NCI-H526 (cell line): ENCODE measurements at places on chromosomes 11 and 22.

GRCh38 chr11:119874660-119875238 lies 145.7 kb upstream of the NECTIN1 start:
- peak; percentile 57 for DNase-seq

DNA sequence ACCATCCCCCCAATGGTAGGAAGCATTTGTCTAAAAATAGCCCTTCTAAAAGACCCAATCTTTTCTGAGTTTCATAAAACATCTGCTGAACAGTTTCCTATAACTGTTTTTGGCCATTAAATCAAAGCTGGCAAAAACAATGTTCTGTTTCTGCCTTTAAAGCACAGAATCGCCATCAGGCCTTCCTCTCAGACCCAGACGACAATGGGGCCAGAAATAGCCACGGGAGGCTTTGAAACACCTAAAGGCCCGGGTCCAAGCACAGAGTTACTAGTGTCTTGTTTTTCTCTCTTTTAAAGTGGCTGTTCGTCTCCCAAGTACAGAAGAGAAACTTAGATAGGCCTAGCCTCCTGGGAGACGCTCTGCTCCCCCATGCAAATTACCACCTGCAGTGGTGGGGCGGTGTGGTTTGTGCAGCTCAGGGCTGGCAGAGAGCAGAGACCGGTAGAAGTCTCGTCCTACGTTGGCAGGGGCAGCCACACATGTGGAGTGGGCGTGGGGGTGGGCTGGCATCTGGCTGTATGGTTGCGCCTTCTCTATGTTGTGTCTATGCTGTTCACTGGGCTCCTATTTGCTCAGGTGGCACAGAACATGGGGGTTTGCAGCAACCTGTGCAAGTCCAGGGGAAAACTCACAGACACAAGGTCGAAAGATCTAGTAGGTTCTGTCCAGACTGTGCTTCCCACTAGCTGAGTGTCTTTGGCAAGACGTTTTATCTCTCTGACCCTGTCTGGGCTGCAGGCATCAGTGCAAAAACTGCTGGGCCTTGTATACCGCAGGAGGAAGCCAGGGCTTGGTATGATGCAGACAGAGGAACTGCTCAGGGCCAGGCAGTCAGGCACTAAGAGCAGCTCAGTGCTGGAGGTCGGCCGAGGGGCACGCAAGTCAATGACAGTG lies 23.6 kb upstream of the ETS1 start:
- DNase-seq, result peak; percentile 95

- no peak for DNase-seq
Measured at GRCh38 chr22:33539902-33540751, 380.1 kb downstream of the LARGE1 start.

DNA sequence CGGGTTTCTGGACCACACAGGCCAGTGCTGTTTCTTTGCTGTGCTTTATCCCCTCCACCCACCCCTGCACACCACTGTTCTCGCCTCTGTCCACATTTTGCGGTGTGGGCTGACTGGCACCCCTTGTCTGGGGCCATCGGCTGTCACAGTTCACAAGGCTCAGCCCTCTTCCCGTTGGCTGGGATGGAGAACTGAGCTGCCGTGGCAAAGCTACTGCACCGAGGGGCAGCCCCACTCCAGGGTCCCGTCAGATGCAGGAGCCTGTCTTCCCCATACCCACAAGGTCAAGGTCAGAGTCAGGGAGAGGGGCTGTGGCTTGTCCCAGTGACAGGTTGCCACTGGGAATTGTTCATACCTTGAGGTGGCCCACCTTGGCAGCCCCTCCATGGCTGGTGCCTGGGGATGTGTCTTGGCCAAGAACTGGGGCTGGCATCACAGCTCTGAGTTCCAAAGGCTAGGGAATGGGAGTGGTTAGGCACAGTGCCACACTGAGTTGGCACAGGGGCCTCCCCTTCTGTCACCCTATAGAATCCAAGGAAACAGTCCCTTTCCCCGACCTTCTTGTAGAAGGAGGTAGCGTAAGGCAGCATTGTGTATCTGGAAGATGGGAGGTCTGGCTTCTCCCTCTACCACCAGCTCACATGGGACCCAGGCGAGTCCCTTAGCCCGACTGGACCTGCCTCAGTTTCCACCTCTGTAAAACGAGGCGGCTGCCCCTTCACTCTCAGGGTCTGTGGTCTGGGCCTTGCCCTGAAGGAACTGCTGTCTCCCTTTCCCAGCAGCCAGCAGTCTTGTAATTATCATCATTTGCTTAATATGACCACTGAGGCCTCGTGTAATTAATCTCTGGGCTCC lies 3.4 kb downstream of the GRK2 start:
- DNase-seq, result no peak

GRCh38 chr11:18791207-18791968 lies at the start of gene PTPN5:
Gene PTPN5 (minus strand): TSS chr11:18791798. CDS start chr11:18771958, 19,840 bp downstream.
- peak; percentile 51 for DNase-seq

DNA sequence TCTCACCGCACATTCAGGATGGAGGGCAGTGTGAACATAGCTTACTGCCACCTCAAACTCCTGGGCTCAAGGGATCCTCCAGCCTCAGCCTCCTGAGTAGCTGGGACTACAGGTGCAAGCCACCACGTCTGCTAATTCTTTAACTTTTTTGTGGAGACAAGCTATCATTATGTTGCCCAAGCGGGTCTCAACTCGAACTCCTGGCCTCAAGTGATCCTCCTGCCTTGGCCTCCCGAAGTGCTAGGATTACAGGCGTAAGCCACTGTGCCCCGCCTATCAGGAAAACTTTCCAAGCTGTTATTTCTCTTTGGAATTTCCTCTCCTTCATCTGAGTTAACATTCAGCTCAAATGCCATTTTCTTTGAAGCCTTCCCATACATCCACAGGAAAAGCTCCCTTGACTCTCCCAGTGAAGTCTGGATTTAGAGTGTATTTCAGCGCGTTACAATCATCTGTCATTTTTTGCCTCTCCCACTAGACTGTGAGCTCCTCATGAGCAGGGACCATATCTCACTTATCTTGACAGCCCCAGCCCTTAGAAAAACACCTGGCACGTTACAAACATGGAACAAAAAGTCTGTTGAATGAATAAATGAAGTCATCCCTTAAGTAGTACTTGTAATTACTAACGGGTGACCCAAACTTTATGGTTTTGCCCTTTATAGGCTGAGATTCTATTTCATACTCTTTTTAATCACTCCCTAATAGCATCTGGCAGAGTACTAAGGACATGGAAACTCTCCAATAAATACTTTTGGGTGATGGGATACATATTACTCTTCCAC lies 2.2 kb downstream of the MRTFA start:
- DNase-seq, result no peak

DNA sequence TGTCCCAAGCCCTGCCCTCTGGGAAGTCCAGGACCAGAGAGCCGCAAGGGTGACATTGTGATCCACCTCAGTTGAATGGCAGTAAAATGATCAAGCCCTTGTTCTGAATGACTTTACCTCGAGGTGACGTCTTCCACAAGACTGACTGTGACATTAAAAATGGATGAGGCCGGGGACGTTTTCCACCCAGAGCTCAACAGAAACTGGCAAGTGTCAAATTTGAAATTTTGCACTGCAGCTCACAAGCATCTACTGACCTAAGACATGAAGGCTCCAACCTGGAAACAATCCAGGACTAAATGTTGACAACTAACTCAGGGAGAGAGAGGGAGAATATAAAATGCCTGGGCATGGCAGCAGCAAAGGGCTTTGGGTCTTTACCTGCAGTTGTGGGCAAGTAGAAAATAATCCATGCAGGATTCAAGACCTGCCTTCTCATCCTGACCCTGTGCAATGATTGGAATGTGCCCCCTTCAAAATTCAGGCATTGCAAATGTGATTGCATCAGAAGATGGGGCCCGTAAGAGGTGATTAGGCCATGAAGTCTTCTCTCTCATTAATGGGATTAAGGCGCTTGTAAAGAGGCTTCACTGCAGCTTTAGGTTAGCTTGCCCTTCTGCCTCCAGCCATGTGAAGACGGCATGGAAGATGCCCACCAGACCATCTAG lies 33.6 kb upstream of the CLMP start:
- DNase-seq, result no peak

DNA sequence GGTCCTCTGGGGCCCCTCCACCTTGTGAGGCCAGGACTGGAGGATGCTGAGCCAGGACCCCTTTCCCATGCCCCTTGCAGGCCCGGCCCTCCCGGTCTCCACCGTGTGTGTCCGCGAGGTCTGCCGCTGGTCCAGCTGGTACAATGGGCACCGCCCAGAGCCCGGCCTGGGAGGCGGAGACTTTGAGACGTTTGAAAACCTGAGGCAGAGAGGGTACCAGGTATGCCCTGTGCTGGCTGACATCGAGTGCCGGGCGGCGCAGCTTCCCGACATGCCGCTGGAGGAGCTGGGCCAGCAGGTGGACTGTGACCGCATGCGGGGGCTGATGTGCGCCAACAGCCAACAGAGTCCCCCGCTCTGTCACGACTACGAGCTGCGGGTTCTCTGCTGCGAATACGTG lies 17.9 kb downstream of the MUC5B start:
- DNase-seq, result no peak

DNA sequence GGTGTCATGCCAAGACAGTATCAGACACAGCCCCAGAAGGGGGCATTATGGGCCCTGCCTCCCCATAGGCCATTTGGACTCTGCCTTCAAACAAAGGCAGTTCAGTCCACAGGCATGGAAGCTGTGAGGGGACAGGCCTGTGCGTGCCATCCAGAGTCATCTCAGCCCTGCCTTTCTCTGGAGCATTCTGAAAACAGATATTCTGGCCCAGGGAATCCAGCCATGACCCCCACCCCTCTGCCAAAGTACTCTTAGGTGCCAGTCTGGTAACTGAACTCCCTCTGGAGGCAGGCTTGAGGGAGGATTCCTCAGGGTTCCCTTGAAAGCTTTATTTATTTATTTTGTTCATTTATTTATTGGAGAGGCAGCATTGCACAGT lies 14.6 kb downstream of the IL10RA start:
- no peak for DNase-seq

GRCh38 chr11:69462106-69462951 lies 19.1 kb upstream of the LINC01488 start:
- DNase-seq, result no peak

GRCh38 chr22:28331695-28332094 lies 347.9 kb downstream of the TTC28 start:
- no peak for DNase-seq

- no peak for DNase-seq
Measured at GRCh38 chr11:80086496-80087055, 645.7 kb upstream of the TENM4 start.

DNA sequence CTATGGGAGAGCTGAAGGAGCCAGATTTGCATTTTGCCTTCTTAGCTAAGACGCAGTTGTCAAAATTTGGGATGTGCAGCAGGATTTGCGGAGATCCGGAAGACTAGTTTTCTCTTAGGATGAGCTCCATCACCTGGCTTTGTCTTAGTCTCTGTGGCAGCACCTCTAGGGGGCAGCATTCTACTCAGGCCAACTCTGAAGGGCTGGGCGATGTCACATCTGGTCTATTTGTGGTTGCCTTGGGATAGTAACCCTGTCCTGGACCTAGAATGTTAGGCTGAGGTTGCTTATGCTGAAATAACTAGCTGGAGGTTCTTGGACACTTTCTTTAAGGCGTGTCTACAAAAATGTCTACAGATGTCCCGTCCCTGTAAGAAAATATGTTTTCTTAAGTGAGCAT lies 116.2 kb downstream of the FAT3 start:
- DNase-seq, result peak; percentile 90

DNA sequence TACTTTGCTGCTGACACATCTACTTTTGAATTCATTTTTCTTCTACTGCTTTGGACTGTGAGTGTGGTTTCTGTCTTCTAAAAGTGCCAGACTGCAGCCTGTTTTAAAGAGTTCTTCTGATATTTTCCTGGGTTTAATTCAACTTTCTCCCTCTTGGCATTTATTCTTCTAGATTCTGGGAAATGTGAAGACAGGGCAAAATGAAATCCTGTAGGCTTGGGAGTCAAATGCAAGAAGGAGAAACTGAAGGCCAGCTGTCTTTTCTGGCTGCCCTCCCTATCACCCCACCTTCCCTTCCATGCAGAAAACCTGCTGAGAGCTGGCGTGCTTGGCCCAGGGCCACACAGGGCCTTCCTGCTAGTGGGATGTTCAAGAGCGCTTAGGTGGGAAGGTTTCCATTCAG lies 7.6 kb downstream of the ZNF70 start:
- DNase-seq, result no peak

- DNase-seq, result no peak
Measured at GRCh38 chr11:46649180-46649738, 31.9 kb downstream of the ATG13 start.

- no peak for DNase-seq
Measured at GRCh38 chr11:92632495-92632894, 337.0 kb upstream of the MTNR1B start.

- DNase-seq, result no peak
Measured at GRCh38 chr11:104405277-104405676, 241.3 kb upstream of the PDGFD start.

DNA sequence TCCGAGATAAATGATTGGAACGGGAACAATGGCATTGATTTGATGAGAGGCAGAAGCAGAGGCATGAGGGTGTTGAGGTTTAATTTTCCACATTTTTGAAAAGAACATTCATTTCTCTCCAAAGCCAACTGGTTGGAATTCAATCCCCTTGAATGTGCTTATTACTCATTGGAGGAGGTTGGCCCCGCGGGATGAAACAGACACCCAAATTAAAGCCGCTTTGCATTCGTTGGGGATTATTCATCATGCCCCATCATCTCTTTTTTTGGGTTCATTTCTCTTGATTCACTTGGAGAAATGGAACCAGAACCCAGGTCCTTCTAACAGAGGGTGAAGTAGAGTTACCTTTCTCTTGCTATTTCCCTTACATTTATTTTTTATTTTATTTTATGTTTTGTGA lies 47.6 kb upstream of the PARVG start:
- DNase-seq, result no peak

- no peak for DNase-seq
Measured at GRCh38 chr11:47917599-47918369, 62.6 kb upstream of the PTPRJ start.

DNA sequence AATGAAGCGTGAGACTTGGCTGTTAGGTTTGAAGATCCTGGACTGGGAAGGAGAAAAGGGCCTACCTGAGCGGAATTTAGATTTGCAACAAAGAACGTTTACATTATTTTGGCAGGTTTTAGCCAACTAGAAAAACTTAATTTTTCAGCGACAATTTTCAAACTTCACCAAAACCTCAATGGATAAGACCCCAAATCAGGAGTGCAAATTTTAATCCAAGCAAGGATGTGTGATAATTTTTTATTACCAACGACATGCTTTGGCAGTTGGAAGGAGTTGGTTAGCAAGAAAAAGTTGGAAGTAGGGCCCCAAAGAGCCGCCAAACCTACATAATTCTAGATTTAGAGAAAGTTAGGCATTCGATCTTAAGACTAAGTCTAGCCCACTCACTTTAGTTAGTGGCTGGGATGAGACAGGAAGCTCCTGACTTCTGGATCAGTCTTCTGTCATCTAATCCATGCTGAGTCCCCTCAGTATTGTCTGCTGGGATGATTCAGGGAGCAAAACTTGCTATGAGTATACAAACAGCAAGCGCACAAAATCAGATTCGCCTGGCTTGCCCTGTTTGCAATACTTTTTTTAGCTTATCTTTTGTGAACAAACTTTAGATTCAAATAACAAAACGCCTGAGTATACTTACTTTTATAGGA lies 787 bp upstream of the RDX start:
- DNase-seq, result peak; percentile 44
